ENCODE measurements at places on chromosomes 7 and 10.

- no peak for DNase-seq
Measured at GRCh38 chr7:91212582-91212981, 51.7 kb upstream of the FZD1 start.

- DNase-seq, result peak; percentile 14
Measured at GRCh38 chr10:101066146-101066895, 4.5 kb downstream of the KAZALD1 start.

DNA sequence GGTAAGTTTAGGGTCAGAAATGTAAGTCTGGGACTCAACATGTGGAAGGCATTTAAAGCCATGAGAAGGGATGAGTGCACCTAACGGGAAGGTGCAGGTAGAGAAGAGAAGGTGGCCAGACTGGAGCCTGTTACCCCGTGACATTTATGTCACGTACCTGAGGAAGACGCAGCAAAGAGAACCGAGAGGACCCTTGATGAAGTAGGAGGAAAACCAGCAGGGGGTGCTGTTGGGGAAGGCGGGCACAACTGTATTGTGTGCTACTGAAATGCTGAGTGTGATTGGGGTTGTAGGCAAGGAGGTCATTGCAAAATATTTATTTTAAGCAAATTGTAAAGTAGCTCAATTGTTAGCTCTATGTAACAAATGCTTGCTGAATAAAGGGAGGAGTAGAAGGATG, 338.2 kb upstream of the PRKCQ start:
- DNase-seq, result no peak

DNA sequence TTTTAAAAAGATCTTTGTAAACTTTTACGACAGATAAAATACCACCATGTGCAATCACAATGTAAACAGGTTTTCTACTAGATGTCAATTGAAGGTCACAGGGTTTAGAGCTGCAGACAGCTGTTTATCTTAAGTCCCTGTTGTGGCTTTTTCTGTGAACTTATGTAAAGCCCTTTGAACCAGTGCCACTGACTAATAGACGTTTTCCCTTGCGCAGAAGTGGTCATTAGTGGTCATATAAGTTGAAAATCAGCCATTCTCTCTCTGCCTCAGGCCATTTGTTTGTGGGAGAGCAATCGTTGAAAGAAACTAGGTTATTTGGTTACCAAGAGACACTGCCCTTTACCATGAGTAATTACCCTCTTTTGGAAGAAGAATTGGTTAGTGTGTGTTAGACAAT, 23.9 kb downstream of the CACNB2 start:
- DNase-seq, result no peak

- DNase-seq, result no peak
Measured at GRCh38 chr10:65570143-65571010, 1355.5 kb upstream of the LRRTM3 start.

DNA sequence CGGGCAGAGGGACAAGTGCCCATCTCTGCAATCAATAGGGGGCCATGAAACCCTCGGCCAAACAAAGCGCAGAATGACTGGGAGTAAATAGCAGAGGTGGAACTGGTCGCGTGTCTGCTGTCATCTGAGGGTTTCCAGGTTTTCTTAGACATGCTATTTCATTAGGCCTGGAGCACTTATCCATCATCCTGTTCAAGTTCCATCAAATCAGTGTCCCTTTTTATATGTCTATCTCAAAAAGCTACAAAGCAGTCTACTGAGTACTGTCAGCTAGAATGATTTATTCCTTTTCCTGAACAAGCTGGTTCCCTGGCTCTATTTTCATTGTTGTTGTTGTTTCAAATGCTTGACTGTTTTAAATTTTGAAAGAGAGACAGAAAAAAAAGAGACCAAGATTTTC, 590.5 kb downstream of the PARD3 start:
- DNase-seq, result no peak

DNA sequence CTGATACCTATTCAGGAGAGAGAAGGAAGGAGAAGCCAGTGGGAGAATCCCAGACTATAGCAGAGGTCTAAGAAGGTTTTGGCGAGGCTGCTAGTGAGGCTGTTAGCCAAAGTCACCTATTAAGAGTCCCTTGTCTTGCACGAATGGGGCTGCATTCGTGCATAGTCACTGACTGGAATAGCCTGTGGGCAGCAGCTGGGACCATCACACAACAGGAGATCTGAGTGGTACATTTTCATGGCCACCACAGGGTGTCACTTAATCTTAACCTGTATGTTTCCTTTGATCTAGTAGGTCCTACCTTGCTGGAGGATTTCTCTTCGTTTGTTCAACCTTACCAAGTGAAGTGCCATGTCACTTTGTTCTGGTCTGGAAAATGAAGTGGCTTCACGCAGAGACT, 319.9 kb downstream of the BMPER start:
- no peak for DNase-seq

- no peak for DNase-seq
Measured at GRCh38 chr10:7421526-7421925, 10.7 kb upstream of the SFMBT2 start.

GRCh38 chr10:131810036-131810804, 90.6 kb upstream of the PPP2R2D start:
- no peak for DNase-seq

- no peak for DNase-seq
Measured at GRCh38 chr10:34908481-34908880, 93.4 kb upstream of the PARD3 start.

- no peak for DNase-seq
Measured at GRCh38 chr7:27148756-27149641, 1.4 kb upstream of the HOXA6 start.

DNA sequence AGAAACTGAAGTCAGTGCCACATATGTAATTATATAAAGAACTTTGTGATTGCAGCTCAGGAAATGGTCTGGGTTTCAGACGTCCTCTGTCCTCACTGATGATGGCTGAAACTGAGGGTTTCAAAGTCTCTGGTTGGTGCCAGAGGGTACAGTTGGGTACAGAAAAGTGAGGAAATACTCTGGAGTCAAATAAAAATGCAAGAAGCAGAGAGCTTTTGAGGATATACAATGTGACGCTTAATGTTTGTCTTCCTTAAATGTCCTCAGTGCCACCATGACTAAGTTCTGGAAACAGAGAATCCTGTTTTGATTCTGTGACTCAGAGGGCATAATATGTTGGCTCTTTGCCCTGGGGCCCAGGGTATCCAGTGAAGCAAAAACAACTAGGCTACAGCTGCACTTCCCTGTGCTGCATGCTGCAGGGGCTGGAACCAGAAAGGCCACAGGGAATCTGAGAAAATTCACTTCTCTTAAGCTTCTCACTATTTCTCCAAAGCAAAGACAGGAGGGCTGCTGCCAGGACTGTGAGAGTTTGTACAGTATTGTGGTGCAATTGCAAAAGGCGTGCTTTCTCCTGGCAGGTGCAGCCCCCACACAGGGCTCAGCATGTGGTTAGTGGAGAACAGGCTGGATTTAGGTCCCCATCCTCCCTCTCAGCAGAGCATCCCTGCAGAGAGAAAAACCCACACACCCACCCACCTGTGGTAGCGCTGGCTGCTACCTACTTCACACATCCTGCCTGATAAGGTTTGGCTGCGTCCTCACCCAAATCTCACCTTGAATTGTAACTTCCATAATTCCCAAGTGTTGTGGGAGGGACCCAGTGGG, 169.5 kb upstream of the SVIL start:
- DNase-seq, result no peak

DNA sequence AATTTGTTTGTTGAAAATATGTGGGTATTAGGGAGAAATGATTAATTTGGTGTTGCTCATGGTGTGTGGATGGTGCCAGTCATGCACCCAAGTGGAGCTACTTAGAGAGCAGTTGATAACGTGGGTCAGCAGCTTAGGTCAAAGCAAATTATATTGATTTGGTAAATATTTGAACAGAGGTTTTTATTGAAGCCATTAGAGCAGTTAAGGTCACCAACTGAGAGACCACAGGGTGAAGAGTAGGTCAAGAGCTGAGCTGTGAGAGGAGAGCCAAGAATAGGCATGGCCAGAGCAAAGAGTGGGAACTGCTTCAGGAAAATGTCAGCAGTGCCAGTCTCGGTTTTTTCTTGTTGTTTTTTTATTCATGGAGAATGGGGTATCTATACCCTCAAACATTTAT, 97.9 kb downstream of the TMEM168 start:
- no peak for DNase-seq

DNA sequence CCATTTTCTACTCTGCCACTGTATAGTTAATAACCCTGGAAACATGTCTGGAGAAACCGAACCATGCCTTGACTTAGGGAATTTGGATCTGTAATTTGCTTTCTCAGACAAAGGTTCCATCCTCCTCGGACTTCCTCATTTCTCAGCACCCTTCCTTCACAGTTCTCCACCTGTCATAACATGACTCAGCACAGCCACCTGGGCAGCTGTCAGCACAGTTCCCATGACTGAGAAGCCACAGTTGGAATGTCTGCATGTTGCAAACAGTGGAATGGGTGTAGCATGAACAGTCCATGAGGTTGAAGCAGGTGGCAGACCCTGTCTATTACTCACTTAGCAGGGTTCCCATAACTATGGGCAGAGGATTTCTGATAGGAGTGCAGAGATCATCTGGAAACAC, 634 bp upstream of the OR9A4 start:
- DNase-seq, result no peak

DNA sequence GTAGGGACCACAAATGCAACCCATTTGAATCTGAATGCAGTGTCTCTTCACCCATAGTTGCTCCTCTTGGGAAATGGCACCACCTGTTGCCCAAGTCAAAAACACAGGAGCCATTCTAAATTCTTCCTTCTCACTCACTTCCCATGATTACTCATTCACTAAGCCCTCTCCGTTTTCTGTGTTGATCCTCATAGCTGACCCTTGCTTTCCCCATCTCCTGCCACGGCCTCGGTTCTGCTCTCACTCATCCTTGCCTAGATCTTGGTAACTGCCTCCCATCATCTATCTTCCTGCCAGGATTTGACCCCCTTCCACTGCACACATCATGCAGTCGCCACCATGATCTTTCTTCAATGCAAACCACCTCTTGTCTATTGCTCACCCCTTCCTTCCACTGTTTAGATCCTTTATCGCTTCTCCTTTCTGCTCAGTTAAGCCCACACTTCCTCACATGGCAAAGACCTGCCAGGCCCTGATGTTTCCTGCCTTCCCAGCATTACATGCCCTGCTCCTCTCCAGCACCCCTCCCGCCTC, 19.0 kb upstream of the CPN1 start:
- DNase-seq, result no peak

- no peak for DNase-seq
Measured at GRCh38 chr10:103854265-103854685, 1.1 kb downstream of the SH3PXD2A start.

- no peak for DNase-seq
Measured at GRCh38 chr7:139072796-139073195, 36.7 kb downstream of the ZC3HAV1 start.

- DNase-seq, result no peak
Measured at GRCh38 chr7:132901241-132901640, 180.6 kb downstream of the CHCHD3 start.

DNA sequence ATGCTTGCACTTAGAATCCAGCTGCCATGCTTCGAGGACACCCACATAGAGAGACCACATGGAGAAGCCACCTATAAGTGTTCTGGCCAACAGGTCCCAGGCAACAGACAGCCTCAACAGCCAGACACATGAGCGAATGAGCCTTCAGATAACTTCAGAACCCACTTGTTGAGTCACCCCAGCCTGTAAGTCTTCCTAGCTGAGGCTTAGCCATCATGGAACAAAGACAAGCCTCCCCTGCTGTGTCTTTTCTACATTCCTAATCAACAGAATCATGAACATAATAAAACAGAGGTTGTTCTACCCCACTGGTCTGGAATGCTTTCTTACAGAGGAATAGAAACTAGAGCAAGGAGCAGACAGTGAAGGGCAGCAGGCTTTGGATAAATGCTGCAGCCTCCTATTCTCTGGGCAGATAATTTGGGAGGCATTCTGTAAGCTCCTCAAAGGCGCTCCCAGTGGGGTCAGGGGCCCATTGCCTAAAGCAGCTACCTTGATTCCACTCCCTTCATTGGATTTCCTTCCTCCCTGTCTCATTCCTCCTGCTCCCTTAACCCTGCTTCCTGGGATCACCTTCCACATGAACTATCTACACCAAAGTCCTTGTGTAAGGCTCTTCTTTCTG, 4.6 kb downstream of the TLL2 start:
- DNase-seq, result no peak

DNA sequence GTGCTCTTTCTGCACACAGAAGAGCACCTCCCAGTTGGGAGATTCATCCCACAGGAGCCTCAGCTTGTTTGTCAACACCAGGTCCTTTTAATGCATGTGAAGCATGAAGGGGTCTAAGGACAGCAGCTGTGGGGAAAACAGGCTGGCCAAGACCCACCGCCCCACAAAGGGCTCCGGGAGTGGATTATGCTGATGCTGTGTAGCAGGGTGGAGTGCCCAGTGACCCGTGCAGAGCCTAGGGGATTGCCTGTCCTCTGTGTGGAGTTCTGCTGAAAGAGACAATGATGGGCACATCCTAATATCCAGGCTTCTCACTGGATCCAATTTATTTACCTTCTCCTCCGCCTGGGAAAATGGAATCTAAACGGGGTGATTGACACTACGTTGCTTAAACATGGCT, 74.0 kb downstream of the PIP4K2A start:
- DNase-seq, result no peak

GRCh38 chr7:98630149-98630548, 13.1 kb downstream of the NPTX2 start:
- no peak for DNase-seq

DNA sequence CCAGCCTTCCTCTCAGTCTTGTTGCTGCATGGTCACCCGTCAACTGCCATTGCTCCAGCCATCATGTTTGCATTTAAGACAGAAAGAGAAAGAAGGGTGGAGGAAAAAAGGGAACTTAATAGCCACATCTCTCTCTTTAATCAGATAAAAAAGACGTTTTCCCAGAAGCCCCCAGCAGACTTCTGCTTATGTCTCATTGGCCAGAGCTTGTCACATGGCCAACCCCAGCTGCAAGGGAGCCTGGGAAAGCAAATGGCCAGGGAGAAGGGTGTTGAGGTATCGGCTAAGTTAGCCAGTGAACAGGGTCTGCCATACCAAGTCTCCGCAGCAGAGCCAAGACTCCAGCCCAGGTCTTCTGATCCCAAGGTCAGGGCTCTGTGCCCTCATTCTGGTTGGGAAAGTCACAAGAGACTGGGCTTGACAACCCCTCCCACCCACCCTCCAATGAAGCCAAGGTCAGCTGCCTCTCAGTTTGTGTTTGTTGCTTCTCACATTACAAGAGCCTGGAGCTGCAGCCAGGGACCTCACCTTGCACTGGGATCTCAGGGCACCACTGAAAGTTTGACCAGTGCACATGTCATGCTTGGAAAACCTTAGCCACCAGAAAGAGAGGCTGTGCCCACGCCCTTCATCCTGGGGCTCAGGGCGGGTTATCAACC, 80.3 kb upstream of the LYZL2 start:
- DNase-seq, result no peak

DNA sequence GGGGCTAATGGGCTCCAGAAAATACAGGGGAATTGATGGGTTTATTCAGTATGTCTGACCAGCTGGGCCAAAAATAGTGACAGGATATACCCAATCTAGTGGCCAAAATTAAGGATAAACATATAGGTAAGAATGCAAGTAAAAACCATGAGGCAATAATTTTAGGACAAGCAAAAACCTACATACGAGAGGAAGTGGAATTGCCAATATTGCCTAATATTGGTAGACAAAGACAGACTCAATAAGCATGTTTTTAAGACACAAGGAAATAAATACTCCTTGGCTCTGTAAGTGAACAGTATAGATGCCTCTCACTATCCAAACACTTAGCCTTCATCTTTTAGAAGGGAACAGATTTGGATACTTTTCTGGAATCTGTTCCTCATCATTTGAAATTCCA, 51.0 kb downstream of the ATXN7L1 start:
- no peak for DNase-seq

Data from amygdala (tissue), 56 donors.